ENCODE measurements at places on chromosomes 11 and 22.

DNA sequence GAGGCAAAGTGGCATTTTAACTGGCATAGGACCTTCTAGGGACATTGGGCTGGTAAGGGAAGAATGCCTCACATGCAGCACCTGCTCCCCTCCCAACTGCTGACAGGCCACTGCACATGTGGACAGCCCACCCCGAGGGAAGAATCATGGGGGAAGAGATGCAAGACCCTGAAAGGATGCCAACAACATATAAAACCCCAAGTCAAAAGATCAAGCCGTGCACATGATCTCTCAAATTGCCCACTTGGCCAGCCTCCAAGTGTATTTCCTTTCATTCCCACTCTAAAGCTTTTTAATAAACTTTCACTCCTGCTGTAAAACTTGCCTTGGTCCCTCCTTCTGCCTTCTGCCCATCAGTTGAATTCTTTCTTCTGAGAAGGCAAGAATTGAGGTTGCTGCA lies 947.8 kb upstream of the CCDC90B start:
- no peak for DNase-seq

GRCh38 chr22:39996732-39997131 lies 2.0 kb downstream of the FAM83F start:
- DNase-seq, result no peak

GRCh38 chr11:74641905-74642304 lies 49.5 kb downstream of the POLD3 start:
- DNase-seq, result no peak

DNA sequence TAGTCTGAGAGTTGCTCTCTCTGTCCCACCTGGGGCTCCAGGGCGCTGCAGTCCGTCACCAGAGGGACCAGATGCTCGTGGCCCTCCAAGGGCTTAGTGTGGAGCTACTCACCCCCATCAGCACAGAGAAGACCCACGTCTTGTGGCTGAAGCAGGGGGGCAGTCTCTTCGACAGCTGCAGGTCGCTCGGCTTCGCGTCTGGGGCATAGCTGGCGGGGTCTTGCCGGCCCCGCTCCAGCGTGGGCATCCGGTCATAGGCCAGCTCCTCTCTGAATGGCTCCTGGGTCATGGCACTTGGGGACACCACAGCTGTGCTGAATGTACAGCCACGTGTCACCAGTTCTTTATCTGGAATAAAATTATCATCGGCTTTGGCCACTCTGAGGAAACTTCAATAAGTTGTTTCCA lies 608 bp downstream of the MLC1 start:
- no peak for DNase-seq

- no peak for DNase-seq
Observed at GRCh38 chr11:89613911-89614310, 96.2 kb upstream of the TRIM77 start.

GRCh38 chr11:73164803-73165540 lies 22.9 kb upstream of the FCHSD2 start:
- no peak for DNase-seq

- no peak for DNase-seq
Observed at GRCh38 chr22:38177926-38178604, 3.6 kb downstream of the PLA2G6 start.

DNA sequence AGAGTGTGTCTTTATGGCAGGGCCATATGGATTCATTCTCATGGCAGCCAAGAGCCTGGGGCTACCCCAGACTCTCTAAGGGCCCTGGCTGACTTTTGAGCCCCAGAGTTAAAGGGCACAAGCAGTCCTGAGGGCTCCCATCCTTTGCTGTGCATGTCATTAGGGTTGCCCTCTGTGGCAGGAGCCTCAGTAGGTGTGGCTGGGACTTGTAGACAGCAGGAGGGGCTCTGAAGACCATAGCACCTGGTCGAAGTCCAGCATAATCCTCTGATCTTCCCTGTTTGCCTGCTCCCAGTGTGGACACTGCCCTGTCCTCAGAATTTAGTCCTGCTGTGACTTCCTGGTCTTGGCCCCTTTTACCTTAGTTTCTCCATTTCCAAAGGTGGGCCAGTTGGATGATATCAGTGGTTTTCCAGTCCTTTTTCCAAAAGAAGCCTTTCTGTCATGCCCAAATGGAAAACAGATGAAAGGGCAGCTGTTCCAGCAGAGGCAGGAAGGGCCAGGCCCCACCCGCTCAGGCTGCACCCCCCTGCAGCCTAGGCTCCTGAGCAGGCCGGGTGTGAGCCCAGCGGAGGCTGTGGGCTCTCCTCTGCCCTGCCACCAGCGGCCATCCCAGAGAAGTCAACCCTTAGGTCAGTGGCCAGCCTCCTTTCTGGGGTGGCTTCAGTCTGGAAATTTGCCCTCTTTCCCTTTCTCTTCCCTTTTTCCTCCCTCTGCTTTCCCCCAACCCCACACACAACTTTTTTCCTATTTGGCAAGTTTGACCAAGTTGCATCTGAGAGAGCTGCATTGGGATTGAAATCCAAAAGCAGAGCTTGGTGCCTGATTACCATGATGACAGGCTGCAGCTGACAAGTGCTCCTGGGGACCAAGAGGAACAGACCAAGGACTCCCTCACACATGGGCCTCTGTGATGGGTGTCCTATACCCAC lies 32.8 kb upstream of the SUSD2 start:
- DNase-seq, result no peak

DNA sequence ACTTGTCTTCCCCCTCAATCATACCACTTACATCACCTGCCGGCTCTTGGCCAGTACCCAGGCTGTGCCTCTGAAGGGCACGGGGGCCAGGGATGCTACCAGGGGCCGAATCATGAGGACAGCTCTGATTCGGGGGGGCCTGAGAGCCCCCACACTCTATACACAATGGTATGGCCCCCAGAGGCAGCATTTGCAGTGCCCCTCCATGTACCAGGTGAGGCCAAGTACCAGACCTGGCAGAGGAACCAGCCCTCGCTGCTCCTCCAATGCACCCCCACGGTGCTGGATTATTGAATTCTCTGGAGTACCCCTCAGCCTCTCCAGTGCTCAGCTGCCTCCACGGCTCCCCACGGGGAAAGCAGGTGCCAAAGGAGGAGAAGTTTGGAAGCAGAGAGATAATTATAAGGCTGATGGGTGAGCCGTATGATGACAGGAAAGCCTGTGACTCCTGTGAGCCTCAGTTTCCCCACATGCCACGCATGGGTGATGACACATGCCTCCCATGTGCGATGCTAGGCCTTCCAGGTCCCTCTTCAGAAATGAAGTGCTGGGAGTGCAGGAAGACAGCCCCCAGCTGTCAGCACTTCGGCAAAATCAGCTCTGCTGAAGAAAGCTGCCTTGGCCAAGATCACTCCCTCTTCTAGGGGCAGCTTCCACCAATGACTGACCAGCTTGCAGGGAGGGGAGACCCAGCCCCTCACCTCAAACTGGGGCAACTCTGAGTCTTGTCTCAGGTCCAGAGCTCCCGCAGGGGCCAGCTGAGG lies 69.9 kb downstream of the THAP12 start:
- no peak for DNase-seq

GRCh38 chr22:22960307-22960706 lies 72.7 kb downstream of the IGLL5 start:
- no peak for DNase-seq

- no peak for DNase-seq
Observed at GRCh38 chr11:131665344-131665968, 295.0 kb downstream of the NTM start.

- no peak for DNase-seq
Observed at GRCh38 chr11:8807544-8808225, 103.3 kb upstream of the AKIP1 start.

GRCh38 chr22:20128902-20129746 lies 2.5 kb upstream of the ZDHHC8 start:
- peak; percentile 52 for DNase-seq

GRCh38 chr22:39932918-39933649 lies 27.1 kb upstream of the TMA7B start:
- DNase-seq, result no peak

- no peak for DNase-seq
Observed at GRCh38 chr11:13280777-13281176, 3.2 kb downstream of the BMAL1 start.

DNA sequence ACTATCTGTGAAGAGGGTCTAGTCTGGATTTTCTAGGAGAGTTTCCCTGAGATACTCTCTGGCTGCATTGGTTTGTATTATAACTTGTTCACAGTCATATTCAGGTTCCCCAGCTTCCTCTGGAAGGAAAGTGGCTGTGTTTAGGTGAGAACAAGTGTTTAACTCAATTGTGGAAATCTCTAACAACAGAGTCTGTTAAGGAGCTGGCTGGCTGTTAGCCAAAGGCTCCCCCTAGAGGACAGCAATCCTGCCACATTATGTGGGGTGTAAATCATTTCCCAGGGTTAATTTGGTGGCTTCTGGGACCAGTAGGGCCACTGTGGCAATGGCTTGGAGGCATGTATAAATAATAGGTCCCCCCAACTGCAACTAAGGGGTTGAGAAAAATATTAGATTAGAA lies 18.4 kb downstream of the MS4A6E start:
- DNase-seq, result no peak
